ENCODE measurements at places on chromosomes 7 and 10.

- no peak for DNase-seq
These were observed 25.3 kb downstream of the GFRA1 start for GRCh38 chr10:116247691-116248090.

GRCh38 chr7:15507708-15508107 is 54.1 kb downstream of the AGMO start:
- no peak for DNase-seq

DNA sequence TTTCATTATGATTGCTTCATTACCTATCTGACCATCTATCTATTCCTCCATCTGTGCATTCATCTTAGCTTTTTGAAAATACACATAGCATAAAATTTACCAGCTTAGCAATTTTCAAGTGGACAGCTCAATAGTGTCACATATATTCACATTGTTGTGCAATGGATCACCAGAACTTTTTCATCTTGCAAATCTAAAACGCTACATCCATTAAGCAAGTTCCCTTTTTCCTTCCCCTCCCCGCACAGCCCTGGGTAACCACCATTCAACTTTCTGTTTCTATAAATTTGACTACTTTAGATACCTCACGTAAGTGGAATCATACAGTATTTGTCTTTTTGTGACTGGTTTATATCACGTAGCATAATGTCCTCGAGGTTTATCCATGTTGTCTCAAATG is 78.0 kb upstream of the ADRB1 start:
- no peak for DNase-seq

DNA sequence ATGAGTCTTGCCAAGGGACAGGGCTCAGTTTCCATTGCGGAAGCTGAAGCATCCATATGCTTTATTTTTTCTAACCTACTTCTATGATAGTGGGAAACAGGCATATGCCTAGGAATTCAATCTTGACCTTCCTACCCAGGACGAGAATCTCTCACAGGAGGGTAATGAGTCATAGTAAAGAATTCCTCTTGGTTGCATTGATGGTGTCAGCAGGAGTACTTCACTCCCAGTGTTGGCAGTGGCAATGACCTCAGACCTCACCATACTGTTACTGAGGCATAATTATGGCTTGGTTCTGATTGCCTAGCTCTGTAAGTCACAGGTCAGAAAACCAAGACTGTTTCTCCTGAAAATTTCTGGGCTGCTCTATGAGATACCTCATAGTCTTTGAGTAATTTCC is 552.9 kb downstream of the ARL4A start:
- DNase-seq, result peak; percentile 1

DNA sequence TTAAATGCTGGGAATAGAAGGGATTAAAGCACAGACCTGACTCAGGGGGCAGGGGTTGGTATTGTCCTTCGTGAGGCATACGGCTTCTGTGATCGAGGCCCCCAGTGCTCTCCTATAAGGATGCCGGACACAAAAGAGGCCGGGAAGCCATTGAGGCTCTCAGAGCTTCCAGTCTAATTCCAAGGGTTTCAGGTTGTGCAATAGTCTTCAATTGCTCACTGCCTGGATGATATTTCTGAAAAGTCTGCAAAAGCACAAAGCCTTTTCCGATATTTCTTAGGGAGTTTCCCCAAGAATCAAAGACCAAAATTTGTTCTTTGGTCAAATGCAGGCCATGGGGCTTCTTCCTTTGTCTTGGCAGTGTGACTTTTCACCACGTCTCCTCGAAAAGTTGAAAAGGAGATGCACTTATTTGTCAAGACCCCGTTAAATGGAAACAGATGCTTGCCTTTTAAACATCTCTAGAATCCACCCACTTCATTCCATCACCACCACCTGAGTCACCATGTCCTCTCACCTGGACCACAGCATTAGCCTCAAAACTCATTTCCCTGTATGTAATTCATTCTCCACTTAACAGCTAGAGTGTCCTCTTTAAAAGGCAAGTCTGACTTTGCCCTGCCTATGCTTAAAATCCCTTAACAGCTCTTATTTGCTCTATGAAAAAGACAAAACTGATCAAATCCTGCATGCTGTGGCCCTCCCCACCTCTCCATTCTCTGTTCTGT is 134.8 kb upstream of the NAMPT start:
- no peak for DNase-seq

DNA sequence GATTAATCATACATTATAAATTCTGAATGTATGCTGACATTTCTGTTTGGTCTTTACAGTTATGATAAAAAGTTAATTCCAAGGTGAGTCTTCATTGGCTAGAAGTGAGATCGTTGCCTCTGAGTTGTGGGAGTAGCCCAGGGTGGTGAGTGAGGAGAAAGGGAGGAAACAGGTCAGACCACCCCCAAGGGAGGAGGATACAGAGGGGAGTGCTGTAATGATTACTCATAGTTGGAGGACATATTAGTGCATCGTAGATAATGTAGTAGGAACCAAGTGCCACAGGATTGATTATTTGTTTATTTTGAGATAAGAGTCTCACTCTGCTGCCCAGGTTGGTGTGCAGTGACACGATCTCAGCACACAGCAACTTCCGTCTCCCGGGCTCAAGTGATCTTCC is 672.2 kb downstream of the INHBA start:
- DNase-seq, result no peak

DNA sequence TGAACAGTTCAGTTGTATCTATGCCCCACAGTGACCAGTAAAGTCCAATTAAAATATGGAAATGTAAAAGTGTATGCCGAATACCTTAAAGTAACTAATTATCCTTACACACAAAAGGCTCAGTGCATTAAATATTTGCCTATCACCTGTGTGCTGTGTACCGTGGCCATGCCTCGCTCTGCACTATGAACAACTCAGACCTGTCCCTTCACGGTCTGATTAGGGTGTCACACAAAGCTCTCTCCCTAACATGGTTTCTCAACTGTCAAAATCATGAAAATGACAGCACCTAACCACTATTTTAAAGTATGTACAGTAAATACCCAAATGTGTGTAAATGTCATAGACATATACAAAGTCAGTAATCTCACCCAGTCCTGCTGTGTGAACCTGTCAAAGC is 43.1 kb downstream of the STK17A start:
- DNase-seq, result no peak

DNA sequence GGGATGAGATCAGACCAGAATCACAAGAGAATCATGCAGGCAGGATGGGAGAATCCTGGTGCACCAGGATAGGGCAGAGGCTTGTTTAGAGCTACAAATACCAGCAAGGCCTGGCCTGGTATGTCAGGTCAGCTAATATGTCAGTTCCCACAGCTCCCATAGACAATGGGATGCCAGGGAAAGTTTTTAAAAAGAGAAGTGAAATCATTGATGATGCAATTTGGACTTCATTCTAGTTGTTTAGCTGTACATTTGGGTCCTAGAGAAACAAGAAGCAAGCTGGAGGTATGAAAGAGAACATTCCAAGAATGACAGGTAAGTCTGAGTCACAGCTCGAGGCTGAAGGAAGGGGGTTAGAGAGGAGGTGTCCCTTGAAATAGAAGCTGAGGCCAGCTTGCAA is 45.2 kb downstream of the GPR141 start:
- DNase-seq, result no peak

DNA sequence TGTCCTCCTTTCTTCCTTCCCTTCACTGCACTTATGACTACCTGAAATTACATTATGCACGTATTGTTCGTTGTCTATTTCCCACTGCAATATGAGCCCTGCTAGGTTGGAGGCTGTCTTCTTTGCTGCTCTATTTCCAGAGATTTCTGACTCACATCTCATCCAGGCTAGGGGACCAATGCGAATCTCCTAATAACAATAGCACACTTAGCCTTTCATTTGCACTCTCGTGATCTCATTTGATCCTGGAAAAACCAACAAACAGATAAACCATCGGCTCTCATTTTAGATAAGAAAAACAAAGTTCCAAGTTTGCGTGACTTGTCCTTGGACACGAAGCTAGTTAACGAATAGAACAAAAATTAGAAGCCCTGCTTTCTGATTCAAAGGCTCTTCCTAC is 1.4 kb downstream of the ZNF438 start:
- DNase-seq, result no peak

DNA sequence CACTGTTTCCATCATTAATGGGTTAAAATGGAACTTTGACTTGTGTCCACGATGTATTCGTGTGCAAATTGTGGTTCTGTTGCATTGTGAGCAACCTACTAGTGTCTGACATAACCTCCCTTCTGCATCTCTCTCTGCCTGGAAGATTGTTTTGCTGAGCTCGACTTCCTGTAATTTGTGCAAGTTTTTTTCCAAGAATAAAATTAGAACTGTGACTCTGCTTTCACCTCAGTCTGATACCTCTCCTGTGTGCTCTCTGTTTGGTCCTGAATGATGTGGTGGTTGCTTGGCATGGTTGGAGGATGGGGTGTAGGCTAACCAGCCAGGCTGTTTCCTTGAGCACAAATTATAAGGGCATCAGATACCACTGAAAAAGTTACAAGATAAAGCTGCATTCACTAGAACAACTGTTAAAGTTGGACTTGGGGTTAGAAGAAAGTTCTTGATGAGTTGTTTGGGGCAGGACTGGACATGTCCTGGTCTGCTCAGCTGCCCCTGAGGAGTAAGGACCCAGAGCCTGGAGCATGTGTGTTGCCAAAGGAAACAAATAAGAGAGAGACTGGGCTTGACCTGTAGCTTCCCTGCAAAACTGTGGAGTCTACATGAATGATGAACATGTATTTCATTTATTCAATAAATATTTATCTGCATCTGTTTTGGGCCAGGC is 1.9 kb upstream of the VOPP1 start:
- no peak for DNase-seq

- no peak for DNase-seq
These were observed 156.1 kb downstream of the WDR11 start for GRCh38 chr10:121007264-121007663.

DNA sequence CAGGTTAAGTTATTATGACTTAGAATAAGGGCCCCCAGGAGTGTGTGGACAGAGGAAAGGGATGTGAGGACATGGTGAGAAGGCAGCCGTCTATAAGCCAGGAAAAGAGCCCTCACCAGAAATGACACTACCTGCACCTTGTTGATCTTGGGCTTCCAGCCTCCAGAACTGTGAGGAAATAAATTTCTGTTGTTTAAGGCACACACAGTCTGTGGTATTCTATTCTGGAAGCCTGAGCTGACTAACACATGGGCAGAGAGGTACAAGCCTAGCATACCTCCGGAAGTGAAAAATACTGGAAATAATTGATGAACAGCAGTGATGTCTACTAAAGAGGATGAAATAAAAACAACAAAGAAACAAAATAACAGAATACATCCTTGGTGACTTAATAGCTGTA is 46.1 kb upstream of the GRB10 start:
- no peak for DNase-seq

- DNase-seq, result no peak
These were observed 20.4 kb upstream of the MACC1 start for GRCh38 chr7:20237464-20238193.

GRCh38 chr10:116272440-116273283 is at the start of gene GFRA1:
TSS of gene GFRA1 (minus strand) at chr10:116273206. CDS start at chr10:116272029, 1,177 bp downstream.
- DNase-seq, result no peak

DNA sequence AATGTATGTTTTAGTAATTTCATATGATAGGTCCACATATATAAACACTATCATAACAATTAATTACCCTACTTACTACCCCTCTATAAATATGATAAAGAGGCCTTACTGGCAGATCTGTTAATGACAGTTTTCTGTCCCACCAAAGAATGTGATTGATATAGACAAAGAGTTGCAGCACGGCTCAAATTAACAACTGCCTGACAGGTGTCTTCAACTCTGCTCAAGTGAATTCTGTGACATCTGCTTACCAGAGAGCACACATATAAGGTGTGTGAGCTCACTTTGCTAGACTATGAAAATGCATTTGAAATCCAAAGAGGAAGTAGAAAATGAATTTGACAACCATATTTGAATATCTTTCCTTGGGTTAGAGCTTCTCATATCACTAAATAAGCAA is 36.6 kb downstream of the CACNA2D1 start:
- no peak for DNase-seq

DNA sequence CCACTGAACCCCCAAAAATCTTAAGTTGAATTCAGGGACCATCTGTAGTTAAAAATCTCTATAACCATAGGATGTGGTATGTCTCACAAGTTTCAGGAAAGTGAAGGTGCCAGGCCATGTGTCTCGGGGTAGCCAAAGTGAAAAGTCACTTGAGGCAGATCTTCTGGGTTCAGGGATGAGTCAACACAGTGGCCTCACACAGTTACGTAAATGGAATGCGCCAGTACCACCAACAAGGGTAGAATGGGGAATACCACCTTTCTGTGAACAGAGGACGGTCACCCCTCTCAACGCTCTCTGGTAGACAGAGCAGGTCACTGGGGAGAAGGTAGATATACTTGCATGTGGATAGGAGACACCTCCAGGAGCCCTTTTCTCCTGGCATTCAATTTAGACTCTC is 71.4 kb downstream of the ELMO1 start:
- DNase-seq, result no peak

DNA sequence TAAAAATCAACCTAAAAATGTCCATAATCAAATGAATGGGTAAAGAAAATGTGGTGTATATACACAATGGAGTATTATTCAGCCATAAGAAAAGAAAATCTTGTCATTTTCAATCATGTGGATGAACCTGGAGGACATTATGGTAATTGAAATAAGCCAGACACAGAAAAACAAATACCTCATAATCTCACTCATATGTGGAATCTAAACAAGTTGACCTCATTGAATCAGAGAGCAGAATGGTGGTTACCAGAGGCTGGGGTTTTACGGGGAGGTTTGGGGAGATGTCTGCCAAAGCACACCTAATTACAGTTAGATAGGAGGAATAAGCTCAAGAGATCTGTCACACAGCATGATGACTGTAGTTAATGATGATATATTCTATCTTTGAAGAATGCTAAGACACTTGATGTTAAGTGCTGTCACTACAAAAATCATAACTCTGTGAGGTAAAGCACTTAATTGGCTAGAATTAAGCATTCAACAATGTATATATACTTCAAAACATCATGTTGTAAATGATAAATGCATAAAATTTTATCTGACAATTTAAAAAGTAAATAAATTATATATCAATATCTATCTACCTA is 39.1 kb upstream of the TNPO3 start:
- DNase-seq, result no peak

Measured in iPS DF 6.9 (cell line).